ENCODE measurements at places on chromosomes 11 and 22.

DNA sequence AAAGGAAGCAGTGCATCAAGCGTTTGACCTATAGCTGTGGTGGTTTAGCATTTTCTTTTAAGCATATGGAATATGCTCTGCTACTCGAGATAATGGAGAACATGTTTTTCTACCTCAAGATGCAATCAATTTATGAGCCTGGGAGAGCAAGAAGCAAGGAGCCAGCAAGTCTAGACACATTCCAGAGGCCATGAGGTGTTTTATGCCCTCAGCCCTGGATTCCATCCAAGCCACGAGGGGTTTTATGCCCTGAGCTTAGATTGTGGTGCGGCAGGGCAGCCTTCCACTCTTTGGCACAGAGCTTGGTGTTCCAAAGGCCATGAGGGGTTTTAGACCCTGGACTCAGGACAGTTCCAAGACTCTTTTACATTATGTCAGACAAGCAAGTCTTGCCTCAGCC lies 11.7 kb upstream of the DNAJB13 start:
- DNase-seq = no peak

DNA sequence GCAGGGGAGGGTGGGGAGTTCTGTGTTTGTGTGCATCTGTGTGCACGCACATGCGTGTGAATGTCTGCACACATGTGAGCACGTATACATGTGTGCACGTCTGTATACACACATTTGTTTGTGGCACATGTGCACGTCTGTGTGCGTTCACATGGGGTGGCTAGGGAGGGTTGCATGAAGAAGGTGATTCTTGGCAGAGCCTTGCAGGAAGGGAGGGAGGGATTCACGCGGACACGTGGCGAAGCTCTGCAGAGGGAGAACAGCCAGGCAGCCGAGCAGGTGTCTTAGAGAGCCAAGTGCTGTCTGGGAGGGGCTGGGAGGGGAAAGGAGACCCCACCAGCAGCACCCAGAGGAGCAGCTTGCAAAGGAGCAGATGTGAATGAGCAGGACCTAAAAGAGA lies 372.1 kb downstream of the BRD1 start:
- no peak for DNase-seq

DNA sequence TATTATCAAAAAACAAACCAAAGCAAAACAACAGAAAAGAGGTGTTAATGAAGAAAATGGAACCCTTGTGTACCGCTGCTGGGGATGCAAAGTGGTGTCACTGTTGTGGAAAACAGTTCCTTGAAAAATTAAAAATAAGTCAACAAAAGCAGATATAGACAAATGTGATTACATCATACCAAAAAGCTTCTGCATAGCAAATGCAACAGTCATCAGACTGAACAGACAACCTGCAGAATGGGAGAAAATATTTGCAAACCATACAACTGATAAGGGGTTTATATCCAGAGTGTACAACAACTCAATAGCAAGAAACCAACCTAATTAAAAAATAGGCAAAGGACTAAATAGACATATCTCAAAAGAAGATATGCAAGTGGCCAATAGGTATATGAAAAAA lies 22.9 kb upstream of the CARS1 start:
- no peak for DNase-seq

- DNase-seq = peak; percentile 7
These were observed 62.1 kb upstream of the NUP50 start for GRCh38 chr22:45101515-45102227.

GRCh38 chr11:69512790-69513189 lies 31.3 kb downstream of the LINC01488 start:
- no peak for DNase-seq

- DNase-seq = no peak
These were observed 9.7 kb upstream of the PIWIL4 start for GRCh38 chr11:94557421-94557820.

- no peak for DNase-seq
These were observed 6.1 kb downstream of the MAP4K2 start for GRCh38 chr11:64796757-64797541.

DNA sequence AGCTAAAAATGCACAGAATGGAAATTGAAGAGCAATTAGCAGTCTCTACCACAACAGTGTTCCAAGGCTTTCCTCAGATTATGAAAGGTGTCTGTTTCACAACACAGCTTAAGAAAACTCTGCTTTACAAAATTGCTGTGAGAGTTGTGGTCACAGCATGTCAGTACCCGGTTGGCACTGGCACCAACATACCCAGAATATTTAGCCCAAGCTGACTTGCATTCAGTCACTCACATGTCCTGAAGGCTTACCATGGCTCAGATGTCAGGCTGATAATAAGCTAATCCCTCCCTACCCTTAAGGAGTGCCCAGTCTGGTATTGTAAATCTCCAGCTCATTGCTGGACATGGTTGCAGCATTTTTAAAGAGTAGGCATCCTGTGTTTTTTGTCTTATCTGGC lies 14.9 kb downstream of the NCR3LG1 start:
- no peak for DNase-seq

- DNase-seq = no peak
These were observed 10.9 kb downstream of the ACO2 start for GRCh38 chr22:41479671-41480396.

DNA sequence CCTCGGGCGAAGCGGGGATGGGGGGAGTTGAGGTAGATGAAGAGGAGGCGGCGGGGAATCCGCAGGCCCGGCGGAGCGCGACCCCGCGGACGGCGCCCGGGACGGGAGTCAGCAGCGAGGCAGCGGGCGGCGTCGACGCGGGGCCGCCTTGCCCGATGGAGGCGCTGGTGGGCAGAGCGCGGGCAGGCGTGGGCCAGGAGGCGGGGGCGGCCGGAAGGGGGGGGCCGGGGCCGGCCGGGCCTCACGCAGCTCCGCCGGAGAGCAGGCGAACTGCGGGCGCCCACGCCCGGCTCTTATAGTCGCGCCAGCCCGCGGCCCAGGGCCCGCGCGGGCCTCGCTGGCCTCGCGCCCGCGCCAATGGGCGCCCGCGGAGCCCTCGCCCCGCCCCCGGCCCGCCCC lies at the start of gene IGF2:
Gene IGF2 (minus strand): TSS at position 267 of the 399 bp plus-strand sequence. CDS start 3,866 bp downstream, outside the sequence.
- no peak for DNase-seq

DNA sequence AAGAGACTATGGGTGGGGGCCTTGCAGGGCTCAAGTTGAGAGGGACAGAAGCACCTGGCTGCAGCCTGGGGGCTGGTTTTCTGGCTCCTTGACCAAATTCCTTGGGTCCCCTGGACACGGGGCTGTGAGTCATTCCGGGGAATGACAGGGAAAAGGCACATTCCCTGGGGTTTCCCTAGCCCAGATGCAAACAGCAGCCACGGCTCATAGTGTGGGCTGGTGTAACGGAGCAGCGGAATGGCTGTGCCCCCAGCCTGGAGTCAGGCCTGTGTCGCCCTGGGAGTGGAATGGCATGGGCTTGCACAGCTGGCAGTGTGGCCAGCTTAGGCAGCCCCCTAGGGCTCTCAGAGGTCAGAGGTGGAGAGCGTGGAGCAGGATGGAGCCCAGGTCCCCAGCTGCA lies 77.6 kb upstream of the KCNQ1OT1 start:
- DNase-seq = no peak

GRCh38 chr22:31055635-31056159 lies 25.4 kb upstream of the SMTN start:
- DNase-seq = no peak

DNA sequence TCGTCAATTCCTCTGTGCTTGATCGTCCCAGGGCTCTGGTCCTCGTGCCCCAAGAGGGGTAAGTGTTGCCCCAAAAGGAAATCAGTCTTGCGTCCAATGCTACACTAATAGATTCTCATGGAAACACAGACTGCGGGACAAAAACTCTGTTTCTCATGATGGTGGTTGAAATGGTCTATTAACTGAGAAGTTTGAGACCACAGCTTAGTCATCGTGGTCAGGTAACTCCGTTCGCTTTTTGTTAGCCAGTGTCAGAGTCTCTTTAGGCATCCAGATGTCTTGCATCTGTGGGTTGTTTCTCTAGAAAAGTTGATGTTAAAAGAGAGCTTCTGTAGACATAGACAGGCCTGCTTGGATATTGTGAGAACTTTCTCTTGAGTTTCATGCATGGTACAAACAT lies 104.6 kb upstream of the SORL1-AS1 start:
- no peak for DNase-seq
